ENCODE measurements at places on chromosomes 1 and 21.

DNA sequence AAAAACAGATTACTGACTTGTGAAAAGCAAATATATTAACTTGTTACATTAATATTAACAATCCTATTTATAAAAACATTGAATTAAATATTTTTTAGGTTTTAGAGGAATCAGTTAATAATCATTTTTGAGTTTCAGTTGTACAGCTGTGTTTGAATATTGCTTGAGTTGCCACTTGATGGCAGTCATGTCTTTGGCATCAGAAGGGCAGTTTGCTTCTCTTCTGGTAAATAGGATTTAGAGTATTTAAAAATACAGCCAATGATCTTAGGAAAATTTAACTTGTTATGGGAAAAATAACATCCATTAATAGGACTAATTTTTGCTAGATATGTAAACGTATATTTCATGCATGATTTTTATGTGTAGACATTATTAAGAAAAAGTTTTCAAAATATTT lies 234.1 kb downstream of the NCAM2 start:
- no peaks in the 10 kb centered on the region for H3K4me1 ChIP-seq
- H3K27me3 ChIP-seq, result no peaks in the 10 kb centered on the region
- H3K36me3 ChIP-seq, result no peaks in the 10 kb centered on the region
- H3K4me3 ChIP-seq, result no peak overlapping the region
- DNase-seq, result no peak

DNA sequence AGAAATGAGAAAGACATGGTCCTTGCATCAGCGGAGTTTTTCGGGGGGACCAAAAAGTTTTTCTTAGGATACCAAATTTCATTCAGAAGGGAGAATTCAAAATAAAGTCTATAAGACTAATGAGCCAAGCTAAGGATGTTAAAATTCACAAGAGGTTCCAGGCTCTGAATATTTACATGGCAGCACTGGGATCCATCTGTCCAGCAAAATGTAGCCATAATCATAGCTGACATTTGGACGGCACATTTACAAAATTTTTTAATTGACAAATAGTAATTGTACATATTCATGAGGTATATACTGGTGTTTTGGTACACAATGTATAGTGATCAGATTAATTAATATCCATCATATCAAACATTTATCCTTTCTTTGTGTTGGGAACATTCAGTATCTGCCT lies 107.9 kb downstream of the ZNF648 start:
- H3K27ac ChIP-seq, result no peak overlapping the region
- DNase-seq, result no peak
- no peak overlapping the region for H3K4me3 ChIP-seq
- no peaks in the 10 kb centered on the region for H3K36me3 ChIP-seq

DNA sequence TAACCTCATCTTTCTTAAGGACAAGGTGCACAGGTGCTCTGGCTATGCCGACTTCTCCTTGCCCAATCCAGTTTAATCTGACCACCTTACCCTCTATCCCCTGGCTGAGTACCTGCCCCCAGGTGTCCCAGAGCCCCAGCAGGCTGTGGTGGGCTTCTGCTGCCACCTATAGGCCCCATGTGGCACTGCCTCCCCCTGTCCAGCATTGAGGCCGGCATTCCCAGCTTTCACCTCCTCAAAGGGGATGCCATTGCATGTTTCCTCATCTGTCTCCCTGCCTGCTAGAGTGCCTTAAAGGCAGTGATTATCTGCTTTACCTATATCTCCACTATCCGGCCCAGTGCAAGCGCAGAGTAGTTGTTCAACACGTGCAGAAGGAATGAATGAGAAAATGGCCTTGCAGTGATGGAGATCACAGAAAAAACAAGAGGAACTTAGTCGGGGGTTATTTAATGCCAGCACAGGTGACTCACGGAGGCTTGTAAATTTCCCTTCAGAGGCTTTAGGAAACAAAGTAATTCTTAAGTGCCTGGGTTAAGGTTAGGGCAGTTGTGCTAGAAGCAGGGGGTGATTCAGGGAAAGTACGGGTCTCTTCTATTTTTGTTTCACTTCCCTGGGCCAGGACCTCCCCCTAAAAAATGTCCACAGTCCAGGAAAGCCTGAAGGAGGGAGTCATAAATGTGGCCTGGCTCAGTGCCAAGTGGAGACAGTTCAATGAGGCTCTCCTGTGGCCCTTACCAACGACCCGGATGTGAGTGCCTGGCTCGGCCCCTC lies 131.8 kb upstream of the NGF start:
- H3K4me1 ChIP-seq, result peaks cover 9% of the 10 kb centered on the region
- no peaks in the 10 kb centered on the region for H3K36me3 ChIP-seq
- peak; percentile 30 for DNase-seq
- no peak overlapping the region for H3K4me3 ChIP-seq
- no peak overlapping the region for H3K27ac ChIP-seq
- no peaks in the 10 kb centered on the region for H3K27me3 ChIP-seq

GRCh38 chr1:31980835-31981455 lies 32.7 kb upstream of the KHDRBS1 start:
- peaks cover 64% of the 10 kb centered on the region for H3K4me1 ChIP-seq
- no peak for DNase-seq
- H3K36me3 ChIP-seq, result peaks cover 7% of the 10 kb centered on the region
- H3K27ac ChIP-seq, result peak overlapping the region; percentile 89
- no peaks in the 10 kb centered on the region for H3K27me3 ChIP-seq

DNA sequence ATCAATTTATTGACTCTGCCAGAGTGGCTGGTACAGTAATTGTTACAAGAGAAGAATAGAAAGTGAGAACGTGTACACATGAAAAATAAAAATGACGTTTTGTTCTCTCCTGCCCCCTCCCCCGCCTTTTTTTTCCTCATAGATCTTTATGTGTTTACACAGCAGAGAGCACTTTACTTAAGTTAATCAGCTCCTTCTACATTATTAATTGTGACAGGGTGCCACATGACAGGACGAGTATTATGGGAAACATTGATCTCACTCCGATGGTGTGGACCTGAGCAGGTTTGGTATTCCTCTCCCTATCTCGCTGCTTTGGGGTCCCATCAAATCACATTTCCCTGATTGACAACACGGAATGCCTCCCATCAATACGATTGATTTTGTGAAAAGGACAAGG lies 285.7 kb downstream of the TM2D1 start:
- DNase-seq, result no peak
- H3K4me1 ChIP-seq, result no peaks in the 10 kb centered on the region
- no peak overlapping the region for H3K4me3 ChIP-seq
- H3K27ac ChIP-seq, result no peak overlapping the region
- H3K36me3 ChIP-seq, result no peaks in the 10 kb centered on the region

- no peaks in the 10 kb centered on the region for H3K4me1 ChIP-seq
- no peak overlapping the region for H3K27ac ChIP-seq
- no peak for DNase-seq
- no peak overlapping the region for H3K4me3 ChIP-seq
Observed at GRCh38 chr1:163144418-163144817, 58.3 kb downstream of the RGS5 start.

DNA sequence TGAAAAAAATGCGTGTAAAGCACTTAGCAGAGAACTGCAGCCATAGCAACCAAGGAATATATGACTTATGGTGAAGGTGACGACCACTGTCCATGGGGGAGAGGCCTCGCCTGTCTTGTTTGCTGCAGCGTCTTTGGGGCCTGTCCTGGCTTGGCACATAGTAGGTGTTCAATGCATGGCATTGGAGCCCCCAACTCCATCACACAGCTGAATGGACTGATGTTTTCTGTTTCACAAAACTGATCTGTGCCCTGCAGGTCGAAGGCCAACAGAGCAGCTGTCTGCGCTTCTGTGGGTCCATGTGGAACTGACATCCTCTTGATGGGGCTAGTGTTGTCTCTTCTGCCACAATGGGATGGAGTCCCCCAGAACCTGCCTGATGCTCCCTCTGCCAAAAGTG lies 296.0 kb downstream of the PTPRU start:
- no peak overlapping the region for H3K4me3 ChIP-seq
- H3K27me3 ChIP-seq, result no peaks in the 10 kb centered on the region
- H3K27ac ChIP-seq, result no peak overlapping the region
- no peaks in the 10 kb centered on the region for H3K4me1 ChIP-seq
